ENCODE measurements at places on chromosomes 16 and 17. TPM values are rescaled to one million over a fixed set of nuclear protein-coding genes. Genes with fewer than 3 reads are reported as not detected.

SARM1 gene
- 37.0 TPM for total RNA-seq

CD79B gene
- 18.1 TPM for total RNA-seq

- H3K4me3 ChIP-seq = no peak overlapping the region
- H3K4me1 ChIP-seq = no peaks in the 10 kb centered on the region
- no peaks in the 10 kb centered on the region for H3K27me3 ChIP-seq
- no peaks in the 10 kb centered on the region for H3K36me3 ChIP-seq
Measured at GRCh38 chr16:61544165-61544564, 492.1 kb downstream of the CDH8 start.

- peak; percentile 62 for DNase-seq
- H3K27me3 ChIP-seq = no peaks in the 10 kb centered on the region
- H3K27ac ChIP-seq = no peak overlapping the region
- H3K4me1 ChIP-seq = peaks cover 4% of the 10 kb centered on the region
- no peak overlapping the region for H3K4me3 ChIP-seq
- no peaks in the 10 kb centered on the region for H3K36me3 ChIP-seq
Measured at GRCh38 chr16:80526418-80527061, 14.3 kb upstream of the DYNLRB2 start.

Measured in CD8-positive, alpha-beta memory T cell (primary cell).